ENCODE measurements at places on chromosomes 12 and 14.

GRCh38 chr12:81872400-81872799, 113.2 kb upstream of the PPFIA2 start:
- DNase-seq = no peak

GRCh38 chr14:74574090-74574433, 38.0 kb downstream of the LTBP2 start:
- DNase-seq = no peak

DNA sequence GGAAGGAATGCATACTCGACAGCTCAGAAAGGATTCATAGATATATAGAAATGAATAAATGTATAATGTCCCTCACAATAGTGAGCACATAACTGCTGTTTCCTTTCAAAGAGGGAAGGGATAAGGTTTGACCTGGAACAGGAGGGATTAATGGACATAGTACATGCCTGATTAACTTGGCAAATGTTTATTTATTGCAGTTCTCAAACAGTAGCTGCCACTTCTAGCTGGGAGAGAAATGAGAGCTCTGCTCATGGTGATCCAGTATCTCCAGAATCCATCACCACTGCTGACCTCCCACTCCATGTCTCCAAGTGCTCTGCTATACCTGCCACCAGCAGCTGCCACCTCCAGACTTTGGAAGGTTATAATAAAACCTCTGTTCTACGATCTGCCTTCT, 108.1 kb downstream of the LRIG3 start:
- DNase-seq = no peak

GRCh38 chr14:55477680-55478079, 37.3 kb upstream of the TBPL2 start:
- no peak for DNase-seq

DNA sequence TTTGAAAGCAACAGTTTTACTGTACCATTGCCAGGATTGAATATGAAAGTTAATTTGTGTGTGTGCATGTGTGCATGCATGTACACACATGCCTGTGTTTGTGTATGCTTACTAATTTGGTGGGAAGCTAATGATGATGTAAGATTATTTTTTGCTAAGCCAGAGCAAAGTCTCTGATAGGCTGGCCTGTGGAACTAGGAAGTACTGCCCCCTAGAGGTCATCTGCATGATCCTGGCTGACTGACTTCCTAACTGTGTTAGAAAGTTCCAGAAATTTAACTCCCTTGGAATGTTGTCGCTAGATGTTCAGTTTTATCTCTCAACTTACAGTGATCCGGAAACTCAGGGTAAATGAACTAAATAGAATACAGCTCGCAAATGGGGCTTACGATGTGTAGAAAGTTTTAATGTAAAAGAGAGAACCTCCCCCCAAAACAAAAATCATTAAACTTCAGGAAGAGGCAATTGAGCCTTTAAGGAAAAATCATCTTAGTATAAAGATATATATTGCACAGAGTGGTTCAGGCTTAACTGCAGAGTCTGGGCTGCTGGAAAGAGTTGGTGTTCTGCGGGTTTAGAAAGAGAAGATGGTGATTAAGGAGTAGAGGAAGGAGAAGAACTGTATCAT, 34.3 kb upstream of the SLC38A1 start:
- peak; percentile 22 for DNase-seq

DNA sequence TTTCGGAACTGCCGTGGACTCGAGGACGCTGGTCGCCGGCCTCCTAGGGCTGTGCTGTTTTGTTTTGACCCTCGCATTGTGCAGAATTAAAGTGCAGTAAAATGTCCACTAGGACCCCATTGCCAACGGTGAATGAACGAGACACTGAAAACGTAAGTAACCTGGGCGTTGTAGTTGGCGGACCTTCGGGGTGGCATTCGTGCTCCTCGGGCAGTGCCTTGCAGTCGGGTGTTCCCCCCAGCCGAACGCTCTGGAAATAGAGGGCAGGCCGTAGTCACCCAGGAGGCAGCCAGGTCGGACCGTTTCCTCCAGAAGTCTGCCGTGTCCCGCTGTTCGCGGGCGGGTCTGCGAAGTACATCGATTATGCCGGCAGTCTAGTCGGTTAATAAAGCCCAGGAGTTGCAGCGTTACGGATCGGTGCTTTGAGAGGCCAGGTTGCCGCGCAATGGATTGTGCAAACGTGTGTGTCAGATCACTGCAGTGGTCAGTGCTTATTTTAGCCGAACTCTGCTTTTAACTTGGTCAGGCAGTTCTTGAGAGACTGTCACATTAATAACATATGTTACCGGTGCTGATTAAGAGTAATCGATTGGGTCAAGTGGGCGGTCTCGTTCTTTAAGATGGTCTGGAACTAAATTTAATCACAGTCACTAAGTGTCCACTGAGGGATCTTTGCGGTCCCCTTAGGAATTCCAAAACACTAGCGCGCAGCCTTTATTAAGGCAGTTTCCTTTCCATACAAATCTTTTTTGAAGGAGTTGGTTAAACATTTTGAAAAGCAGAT, 906 bp downstream of the MARK3 start:
- no peak for DNase-seq

DNA sequence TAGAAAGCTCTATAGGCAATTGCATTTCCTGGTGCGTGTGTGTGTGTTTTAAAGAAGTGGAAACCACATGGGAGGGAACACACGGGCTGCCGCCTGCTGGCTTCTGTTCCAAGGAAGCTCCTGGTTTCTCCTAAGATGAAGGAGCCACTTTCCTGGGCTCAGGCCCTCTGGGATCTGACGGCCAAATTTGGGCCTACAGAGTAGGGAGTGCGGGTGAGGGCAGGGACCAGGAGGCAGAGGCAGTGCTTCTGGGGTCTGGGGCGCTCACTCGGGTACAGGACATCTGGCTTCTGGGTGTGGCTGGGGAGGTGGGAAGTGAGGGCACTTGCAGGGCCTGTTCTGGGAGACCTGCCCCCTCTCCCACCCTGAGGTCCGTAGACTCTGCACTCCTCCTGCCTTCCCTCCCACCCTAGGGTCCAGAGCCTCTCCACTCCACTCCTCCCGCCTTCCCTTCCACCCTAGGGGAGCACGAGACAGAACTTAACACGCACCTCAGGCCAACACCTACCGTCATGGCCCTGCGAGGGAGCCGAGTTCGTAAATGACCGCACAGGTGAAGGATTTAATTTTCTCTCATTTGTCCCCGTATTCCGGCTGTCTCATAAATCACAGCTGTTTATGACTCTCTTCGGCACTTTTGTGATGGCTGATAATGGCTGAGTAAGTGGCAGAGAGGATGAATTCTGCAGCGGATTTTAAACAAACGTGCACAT, 127.7 kb downstream of the KIF26A start:
- no peak for DNase-seq

DNA sequence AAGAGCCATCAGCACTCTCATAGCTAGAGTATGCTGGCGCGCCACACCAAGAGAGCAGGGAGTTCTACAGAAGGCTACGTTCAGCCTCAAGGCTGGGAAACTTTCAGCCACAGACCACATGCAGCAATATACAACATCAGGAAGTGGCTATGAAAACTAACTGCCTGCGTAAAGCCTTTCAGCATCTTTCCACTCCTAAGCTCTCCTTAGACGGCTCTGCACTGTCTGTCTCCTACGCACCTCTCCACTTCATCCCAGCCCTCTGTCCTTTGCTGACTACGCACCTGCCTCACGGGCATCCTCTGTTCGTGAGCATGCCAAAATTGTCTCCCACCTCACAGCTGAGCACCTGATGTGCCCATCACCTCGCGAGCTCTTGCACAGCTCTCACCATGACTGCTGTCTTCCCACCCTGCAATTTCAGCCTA, 9.7 kb downstream of the MPHOSPH9 start:
- no peak for DNase-seq

DNA sequence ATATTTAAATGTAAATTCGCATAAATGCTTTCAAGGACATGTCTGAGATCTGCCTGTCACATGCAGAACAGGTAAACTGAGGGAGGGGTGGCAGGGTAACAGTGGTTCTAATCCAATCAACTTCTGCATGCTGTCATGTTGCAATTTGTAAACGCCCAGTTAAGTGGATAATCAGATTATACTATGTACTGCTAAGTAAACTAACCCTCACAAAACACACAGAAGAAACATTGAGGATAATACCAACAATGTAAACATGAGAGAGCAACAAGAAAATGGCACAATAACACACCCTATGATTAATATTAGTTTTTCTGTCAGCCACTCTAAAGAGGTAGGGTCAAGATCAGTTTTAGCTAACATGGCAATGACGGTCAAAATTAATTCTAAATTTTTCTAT, 123.7 kb downstream of the KIF21A start:
- no peak for DNase-seq

- DNase-seq = no peak
These were observed 980.5 kb downstream of the FLRT2 start for GRCh38 chr14:86510491-86510890.
